SK-N-SH treated with all-trans-retinoic acid at 6 μM for 48 hours (cell line): ENCODE measurements at places on chromosomes 3 and 15.

- peak; percentile 52 for ATAC-seq
Measured at GRCh38 chr3:174955513-174956016, 96.4 kb downstream of the NAALADL2 start.

- no peak for ATAC-seq
Measured at GRCh38 chr3:100581650-100582049, 27.8 kb upstream of the ADGRG7 start.

GRCh38 chr3:128911911-128912310, 32.5 kb downstream of the ACAD9 start:
- no peak for ATAC-seq

DNA sequence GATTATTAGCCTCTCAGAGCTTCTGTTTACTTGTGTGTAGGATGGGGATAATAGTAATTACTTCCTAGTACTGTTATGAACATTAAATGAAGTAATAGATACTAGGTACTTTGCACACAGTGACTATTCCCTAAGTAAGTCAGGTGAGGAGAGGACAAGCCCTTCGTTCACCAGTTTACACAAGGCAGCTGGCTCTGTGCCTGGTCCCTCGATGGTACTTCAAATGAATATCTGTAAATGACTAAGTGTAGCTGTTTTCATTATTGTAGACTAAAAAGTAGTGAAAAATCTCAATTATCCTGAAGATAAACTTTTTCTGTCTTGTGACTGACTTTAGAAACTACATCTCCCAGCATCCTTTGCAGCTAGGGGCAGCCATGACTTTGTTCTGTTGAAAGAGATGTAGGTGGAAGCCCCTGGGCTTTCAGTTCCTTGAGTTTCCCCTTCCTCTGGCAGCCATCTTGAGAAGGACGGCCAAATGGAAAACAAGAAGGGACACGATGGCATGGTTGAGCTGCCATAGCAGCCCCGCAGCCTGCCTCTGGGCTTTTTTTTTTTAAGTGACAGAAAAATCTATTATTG, 11.7 kb upstream of the WNT7A start:
- ATAC-seq = no peak

- no peak for ATAC-seq
Measured at GRCh38 chr15:25061808-25062550, 107.2 kb downstream of the SNRPN start.

GRCh38 chr15:76310475-76311099, 682 bp downstream of the ETFA start:
- peak; percentile 65 for ATAC-seq

- ATAC-seq = no peak
Measured at GRCh38 chr3:193814166-193814892, 221.3 kb downstream of the OPA1 start.

DNA sequence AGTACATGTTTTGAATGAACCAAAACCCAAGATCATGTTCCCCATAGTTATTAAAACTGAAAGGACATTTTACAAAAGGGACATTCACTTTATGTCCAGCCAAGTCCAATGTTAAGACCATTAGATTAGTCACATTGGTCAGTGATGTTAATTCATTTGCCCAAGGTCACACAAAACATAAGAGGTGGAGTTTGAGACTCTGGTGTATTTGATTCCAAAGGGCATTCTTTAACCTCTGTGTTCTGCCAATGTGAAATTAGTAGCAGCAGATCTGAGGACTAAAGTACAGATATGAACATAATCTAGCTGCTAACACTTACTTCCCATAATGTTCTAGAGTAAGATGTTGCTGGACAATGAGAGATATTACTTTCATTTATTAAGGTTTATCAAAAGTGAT, 425.6 kb downstream of the TUSC7 start:
- no peak for ATAC-seq

DNA sequence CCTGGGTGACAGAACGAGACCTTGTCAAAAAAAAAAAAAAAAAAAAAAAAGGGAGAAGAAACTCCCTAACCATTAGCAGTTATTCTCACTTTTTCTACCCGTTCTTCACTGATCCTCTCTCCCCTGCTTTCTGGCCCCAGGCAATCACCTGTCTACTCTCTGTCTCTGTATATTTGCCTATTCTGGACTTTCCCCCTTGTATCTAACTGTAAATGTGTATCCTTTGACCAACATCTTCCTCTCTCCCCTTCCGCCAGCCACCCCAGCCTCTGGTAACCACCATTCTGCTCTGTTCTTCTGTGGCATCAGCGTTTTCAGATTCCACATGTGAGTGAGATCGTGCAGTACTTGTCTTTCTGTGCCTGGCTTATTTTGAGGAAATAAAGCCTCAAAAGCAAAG, 6.9 kb downstream of the CYFIP1 start:
- ATAC-seq = no peak

DNA sequence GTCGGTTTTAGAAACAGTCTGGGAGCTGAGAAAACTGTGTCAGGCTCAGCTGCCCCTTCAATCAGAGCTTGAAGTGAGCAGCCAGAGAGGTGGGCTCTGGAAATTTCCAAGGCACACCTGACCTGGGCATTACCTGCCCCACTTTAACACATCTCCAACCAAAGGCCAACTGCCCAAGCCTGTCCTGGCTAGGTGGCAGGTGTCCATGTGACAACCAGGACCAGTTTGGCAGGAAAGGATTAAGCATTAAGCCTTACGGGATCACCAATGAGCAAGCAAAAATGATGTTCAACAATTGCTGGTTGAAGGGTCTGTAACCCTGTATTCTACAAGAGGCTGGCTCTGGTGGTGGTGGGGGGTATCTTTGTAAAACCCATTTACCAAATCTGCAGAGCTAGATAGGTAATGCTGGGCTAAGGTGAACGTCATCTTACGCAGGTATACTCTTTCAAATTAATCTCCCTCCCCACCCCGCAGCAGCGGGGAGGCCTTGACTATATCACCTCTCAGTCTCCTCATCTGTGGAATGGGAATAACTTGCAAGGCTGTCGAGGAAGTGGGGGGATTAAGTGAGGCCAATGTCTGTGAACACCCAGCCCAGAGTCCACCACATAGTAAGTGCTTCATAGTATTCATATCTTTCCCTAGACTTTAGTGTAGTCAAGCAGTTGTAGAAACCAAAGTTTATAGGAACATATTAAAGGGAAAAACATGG, 183.2 kb downstream of the MEGF11 start:
- no peak for ATAC-seq

DNA sequence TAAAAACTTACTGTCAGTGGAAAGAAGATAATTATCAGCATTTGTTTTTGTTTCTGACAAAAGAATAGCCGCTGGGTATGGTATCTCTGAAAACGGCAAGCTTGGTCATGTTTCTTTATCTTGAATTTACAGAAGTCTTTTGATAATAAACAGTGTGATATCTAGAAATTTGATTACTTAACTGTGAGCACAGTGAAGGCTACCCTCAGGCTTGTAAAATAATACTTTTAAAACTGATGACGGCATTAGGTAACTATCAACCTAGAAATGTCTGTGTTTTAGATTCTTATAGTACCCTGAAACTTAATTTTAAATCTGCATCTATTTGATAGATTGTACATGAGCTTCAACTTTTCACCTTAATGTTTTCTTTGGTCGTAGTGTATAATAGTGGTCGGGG, 43.4 kb downstream of the NSUN3 start:
- no peak for ATAC-seq

GRCh38 chr15:78641102-78641748, at the start of gene CHRNB4:
Gene CHRNB4, minus strand, starts transcription at chr15:78641210. Its CDS starts 77 bp downstream, at chr15:78641133.
- ATAC-seq = peak; percentile 78

- no peak for ATAC-seq
Measured at GRCh38 chr3:177703788-177704187, 506.5 kb upstream of the TBL1XR1 start.

- ATAC-seq = no peak
Measured at GRCh38 chr15:69795601-69796000, 302.1 kb downstream of the TLE3 start.

- peak; percentile 88 for ATAC-seq
Measured at GRCh38 chr3:171685116-171685895, 125.0 kb downstream of the PLD1 start.

DNA sequence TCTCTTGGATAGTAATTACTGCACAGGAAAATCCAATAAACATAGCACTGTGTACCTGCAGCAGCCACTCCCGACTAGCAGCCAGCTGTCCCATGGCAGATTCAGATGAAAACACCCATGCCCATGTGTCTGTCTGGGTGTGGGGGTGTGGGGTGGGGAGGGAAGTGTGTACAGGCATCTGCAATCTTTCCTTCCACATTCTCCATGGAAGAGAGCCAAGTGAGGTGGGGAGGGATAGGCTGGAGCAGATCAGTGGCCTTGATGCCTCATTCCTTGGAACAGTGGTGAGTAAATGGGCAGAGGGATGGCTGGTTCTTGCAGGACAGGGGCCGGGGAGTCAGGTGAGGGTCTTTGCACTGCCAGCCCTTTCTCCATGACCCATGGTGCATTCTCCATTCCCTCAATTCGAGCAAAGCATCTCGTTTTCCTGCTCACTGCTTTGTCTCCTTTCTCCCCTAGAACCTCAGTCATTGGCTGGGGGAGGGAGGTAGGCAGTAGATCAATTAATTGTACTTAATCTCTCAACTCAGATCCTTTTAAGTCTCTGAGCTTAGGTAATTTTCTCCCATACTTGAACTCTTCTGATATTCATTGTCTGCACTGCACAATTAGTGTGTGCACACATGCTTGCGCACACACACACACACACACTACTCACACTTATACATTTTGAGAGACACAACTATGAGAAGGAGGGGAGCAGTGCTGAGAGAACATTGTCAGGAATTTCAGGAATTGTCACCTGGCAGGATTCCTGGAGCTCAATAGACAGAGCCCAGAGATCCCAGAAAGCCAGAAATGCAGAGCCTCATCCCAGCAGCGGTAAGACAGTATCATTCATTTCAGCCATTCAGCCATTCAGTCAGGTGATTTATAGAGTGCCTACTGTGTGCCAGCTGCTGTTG, 31.9 kb downstream of the PDIA5 start:
- ATAC-seq = peak; percentile 64

DNA sequence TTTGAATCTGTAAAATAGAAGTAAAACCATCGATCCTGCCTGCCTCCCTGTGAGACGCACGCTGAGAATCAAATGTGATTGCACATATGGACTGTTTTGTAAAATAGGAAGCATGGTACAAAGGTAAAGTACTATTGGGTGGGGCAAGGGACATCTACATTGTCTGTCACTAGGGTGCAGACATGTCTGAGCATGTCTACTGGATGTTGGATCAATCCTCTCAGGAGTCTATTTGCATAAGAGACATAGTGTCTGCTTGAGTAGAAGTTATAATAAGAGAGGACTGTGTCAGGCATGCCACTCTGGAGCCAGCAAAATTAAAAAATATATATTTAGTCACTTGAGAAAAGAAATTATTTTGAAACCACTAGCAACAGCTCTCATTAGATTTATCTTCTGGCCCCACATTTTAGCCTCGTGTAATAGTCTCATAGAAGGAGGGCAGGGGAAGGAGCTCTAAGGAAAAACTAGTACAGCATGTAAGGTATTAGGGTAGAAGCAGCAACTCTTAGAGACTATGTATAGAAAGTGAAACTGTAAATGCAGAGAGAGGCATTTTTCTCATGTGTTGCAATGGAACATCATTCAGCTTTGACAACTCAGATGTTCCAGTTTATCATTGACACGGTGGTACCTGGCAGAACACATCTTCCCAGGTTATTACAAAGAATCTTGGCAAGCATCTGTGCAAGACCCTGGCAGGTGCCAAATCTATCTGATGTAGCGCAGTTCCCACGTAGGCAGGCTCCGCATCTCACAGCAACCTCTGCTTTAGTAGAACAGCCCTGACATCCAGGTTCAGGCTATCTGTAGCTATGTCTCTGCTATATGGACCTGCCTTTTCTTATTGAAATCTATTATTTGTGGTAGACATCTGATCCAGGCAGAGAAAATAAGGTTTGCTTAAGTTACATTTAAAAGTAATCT, 85.2 kb upstream of the CHL1 start:
- no peak for ATAC-seq

DNA sequence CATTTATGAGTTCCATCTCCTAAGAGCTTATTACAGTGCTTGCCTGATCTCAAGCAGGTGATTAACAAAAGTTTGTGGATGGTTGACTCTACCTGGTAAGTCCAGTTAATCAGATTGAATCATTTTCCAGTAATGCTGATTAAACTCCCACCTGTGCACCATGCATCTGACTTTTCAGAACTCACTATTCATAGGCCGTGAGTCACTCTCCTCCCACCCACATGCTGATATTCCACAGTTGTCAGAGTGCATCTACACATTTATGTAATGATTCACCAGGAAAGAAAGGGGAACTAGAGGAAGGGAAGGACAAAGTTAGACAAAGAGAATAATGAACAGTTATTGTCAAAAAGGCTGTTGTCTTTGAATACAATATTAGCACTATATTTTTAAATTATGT, 106.2 kb upstream of the UBE3A start:
- ATAC-seq = no peak

DNA sequence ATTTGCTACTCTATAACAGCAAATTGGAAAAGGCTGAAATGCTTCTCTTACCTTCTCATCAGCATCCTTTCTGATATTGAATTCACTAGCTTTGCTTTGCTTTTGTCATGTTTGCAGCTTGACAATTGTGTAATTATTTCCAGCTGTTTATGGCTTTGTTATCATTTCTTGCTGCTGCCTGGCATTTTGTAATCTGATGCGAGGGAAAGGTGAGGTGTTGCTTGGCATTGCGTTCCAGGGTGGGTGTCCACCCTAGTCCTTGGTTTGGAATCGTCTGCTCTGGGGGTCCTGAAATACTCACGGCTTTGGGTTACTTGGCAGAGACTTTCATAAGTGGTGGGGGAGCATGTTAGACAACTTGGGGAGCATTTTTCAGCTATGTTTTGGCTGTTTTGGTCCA, 2.9 kb downstream of the CACNA2D3 start:
- ATAC-seq = no peak

DNA sequence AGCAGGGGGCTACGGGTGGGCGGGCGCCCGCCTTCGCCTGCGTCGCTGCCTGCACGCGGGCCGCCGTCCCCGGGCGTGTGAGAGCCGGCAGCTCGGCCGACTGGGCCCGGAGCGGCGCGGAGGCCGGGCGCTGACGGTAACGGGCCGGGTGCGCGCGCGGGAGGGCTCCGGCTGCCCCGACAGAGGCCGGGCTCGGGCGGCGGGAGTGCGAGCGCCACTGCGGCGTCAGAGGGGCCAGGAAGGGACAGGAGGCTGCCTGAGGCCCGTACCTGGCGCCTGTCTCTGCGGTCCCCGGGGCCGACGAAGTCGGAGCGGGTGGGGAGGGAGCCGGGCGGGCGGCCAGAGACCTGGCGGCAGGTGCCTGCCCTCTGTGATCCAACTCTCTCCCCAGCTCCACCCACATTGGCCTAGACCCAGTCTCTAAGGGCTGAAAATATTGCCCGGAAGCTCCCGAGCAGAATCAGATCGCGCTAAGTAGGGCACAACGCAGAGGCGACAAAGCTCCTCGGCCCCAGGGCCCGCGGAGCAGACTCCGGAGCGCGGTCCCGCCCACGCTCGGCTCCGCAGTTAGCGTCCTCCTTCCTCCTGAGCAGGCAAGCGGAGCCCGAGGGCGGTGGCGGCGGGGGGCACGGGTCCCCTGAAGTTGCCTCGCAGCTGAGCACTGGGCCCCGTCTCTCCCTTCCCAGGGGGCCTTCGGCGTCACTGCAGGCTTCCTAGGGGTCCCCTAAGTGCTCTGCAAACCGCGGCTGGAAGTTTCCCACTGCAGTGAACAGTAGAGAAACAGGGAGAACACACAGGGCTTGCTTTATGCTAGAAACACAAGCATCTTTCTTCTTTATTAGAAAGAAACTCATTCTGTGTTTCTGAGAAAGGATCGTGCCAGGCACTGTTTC, at the start of gene MAN2A2:
Gene MAN2A2, plus strand, starts transcription at position 463 of the 893 bp plus-strand sequence. CDS start 906 bp downstream, outside the sequence.
- peak; percentile 72 for ATAC-seq

GRCh38 chr15:50183112-50183794, 1.3 kb downstream of the SLC27A2 start:
- ATAC-seq = no peak
